Esophagus squamous epithelium (tissue), 5 donors: ENCODE measurements at places on chromosomes 5 and 9.

DNA sequence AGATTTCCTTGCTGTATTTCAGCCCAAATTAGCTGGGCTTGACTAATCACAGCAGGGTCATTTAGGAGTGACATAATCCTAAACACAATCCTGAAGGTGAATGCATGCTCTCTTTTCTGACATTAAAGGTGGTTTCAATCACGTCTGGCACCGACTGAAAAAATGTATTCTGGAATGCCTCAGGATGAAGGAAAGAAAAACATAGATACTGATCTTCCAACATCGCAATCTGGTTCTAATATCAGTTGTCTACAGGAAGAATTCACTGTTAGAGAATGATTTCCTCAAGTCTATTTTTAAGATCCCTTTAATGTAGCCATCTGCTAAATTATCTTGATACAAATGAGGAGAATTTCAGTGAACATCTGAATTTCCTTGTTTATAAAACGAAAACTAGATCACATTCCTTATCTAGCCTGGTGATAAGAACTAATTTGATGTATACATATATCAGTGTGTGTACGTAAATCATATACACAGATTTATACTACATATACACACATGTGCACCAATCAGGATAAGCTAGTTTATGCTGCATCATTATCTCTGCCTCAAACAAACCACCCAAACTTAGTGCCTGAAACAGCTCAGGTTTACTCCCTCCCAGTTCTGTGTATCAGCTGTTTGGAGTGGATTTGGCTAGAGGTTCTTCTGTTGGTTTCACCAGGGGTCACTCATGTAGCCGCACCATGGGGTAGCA is 31.3 kb upstream of the TAS2R1 start:
- DNase-seq = no peak

DNA sequence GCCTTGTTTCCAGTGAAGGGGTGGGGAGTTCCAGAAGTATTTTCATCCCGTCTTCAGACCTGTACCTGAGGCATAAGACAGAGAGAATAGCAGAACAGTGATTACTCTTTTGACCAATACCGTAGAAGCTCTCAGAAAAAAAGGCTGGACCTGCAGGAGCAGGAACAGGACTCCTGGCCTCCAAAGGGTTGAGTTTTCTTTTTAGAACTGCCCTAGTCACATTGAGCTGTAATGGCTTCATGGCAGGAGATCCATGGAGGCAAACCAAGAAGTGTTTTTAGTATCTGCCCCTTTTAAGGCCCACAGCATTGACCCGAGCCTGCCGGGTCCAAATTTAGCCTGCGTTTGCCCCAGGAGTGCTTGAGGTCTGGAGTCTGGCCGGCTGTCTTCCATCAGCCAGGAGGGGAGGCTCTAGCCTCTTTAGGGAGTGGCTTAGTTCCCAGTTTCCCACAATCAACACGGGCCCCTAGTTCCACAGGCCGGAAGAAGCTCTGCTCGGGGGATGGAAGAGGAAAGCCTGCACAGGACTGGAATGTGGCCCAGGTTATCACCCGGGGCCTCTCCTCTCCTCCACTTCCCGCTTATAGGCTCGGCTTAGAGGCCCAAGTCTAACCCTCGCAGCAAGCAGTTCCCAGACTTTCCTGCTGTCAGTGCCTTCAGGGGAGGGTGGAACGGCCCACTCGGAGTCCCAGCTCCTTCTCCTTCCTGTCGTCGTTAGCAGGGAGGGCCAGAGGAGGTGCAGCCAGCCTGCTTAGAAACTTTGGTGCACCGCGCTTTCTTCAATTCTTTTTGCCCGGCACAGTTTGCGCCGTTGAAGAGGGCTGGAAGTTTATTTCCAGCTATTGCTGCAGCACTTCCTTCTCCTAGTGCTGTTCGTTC is 80.7 kb downstream of the C9orf152 start:
- no peak for DNase-seq

- DNase-seq = no peak
These were observed 121.8 kb downstream of the CAVIN4 start for GRCh38 chr9:100699668-100700067.

- no peak for DNase-seq
These were observed 124.9 kb downstream of the SLC12A2 start for GRCh38 chr5:128208436-128208835.

- DNase-seq = no peak
These were observed 303.2 kb downstream of the ACTL7B start for GRCh38 chr9:108552459-108553040.

DNA sequence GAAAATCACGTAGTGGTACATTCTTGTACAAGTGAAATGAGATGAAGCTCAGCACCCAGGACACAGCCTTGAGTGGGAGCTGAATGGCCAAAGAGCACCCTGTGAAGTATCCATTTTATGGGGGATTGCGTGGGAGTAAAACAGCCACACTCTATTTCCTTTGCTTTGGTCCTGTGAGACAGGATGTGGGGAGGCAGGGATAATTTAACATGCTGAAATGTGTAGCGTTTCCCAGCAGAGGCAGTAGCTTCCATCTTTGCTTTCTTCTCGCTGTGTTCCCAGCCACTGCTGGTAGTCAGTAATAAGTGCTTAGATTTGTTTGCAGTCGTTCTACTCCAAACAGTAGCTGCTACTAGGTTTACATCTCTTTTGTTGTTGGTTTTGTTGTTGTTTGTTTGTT is 4.4 kb downstream of the IL31RA start:
- no peak for DNase-seq

DNA sequence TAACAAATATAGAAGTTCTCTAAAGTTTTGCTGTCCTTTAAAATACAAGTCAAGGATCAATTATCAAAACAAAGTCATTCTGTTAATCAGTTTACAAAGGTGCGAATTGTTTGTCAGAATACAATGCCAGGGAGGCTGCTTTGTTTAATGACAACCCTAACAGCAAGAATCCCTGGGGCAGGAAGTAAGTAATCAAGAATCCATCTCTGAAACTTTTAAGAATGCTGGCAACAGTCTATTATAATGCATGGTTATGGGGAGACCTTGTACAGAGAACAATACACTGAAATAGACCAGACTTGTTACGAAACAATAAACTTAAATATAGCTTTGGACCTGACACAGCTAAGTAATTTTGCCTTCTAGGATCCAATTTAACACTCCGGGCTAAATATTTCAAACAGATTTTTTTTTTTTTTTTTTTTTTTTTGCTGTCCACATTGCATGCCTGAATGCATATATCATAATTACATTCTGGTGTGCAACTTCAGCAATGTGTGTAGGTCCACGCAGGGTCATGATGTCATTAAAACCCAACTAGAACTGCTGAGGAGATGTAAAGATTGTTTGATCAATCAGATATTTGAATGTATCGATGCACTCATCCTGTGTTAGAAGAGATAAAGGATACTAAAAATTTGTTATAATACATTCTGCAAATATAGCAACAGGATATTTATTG is 421.3 kb downstream of the CETN3 start:
- DNase-seq = no peak

DNA sequence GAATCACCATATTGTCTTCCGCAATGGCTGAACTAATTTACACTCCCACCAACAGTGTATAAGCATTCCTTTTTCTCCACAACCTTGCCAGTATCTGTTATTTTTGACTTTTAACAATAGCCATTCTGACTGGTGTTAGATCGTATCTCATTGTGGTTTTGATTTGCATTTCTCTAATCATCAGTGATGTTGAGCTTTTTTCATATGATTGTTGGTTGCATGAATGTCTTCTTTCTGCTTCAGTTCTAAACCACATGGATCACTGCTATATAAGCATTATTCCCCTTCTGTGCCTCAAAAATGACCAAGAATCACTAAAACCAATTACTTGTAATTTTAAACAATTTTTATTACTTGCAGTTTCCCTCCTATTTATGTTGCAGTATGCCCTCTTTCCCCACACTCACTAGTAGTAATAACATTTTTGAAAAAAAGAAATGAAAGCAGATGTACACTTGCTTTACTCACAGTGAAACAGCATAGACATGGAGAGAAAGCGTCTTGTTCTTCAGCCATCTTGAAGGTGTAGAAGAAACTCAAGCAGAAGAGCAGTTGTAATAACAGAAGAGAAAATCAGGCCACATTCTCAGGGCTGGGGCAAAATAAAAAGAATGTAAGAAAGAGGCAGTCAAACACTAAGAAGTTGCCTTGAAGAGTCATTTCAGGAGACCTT is 4.5 kb upstream of the TMEM252 start:
- no peak for DNase-seq

GRCh38 chr9:32264170-32264864 is 120.1 kb upstream of the ACO1 start:
- no peak for DNase-seq

- DNase-seq = no peak
These were observed 142.0 kb downstream of the FAM114A2 start for GRCh38 chr5:153896701-153897100.

- no peak for DNase-seq
These were observed 1.0 kb upstream of the TPM2 start for GRCh38 chr9:35690614-35691333.

GRCh38 chr5:147461915-147462314 is 48.0 kb downstream of the DPYSL3 start:
- no peak for DNase-seq

- no peak for DNase-seq
These were observed 92.0 kb downstream of the ZNF608 start for GRCh38 chr5:124654418-124654817.

- DNase-seq = no peak
These were observed 1.6 kb upstream of the ZNF608 start for GRCh38 chr5:124747791-124748686.

DNA sequence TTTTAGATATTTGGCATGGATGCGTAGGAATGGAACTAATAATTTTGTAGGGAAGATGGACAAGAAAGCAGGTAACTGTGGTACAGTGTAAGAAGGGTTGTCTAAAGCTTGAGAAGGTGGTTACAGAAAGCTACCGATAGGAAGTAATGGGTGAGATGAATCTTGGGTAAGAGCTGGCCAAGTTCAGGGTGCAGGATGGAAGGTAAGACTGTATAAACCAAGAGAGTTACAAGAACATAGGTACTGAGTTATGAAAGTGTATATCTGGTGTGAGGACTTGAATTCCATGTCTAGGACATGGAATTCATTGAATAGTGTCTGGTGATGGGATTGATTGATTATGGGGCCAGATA is 1.4 kb downstream of the MCCC2 start:
- DNase-seq = no peak

DNA sequence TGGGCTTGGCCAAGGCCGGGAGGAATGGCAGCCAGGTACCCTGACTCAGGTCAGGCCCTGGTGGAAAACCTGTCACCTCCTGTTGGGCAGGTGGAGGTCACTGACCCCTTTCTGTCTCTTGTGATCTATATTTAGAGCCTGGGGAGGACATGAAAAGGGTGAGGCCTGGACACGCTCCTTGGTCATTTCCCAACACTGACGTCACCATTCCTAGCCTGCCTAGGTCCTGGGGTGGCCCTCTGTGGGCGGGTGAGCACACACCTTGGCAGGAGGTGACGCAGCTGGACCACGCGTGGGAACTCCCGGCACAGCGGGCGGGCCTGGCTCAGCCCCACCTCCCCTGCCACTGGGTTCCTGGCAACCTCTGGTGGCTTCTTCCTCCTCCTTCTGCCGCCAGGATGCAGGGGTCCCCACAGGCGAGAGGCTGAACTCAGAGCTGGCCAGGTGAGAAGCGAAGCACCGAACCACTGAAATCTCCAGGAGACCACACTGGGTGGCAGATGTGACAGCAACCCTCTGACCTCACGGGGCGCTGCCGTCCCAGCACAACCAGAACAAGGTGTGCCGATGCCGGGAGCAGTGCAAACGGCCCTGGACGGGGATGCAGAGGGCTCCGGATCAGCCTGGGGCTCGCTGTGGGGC is 6.4 kb upstream of the RALGDS start:
- DNase-seq = no peak

GRCh38 chr5:172575816-172576545 is 65.1 kb upstream of the NEURL1B start:
- DNase-seq = no peak

GRCh38 chr5:72065751-72066255 is 41.5 kb upstream of the MAP1B start:
- DNase-seq = no peak

DNA sequence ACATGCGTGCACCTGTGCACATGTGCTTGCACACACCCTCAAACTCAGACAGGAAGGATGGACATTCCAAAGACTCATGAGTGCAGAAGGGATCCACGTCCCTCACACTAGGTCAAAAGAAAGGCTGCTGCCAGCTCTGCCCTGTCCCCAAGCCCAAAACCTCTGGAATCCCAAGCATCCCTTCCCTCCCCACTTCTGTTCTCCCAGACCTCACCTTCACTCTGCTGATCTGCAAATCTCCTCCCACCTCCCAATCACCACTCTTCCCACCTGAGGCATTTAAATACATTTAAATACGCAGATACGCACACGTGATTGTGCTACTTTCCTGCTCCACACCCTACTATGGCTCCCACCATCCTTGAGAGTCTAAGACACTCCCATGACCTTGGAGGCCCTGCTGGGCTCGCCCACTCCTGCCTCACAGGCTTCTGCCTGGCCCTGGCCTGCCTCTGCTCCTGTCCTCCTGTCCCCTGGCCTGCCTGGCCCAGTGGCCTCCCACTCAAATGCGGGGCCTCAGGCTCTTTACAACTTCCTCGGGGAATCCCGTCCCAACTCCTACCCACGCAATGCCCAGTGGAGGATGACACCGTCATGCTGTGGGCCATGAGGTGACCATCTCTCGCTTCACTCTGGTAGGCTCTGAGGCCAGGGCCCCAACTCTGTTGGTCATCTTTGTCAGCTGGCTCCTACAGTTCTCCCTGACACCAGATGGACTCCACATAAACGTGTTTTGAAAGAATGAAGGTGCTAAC is 478.4 kb upstream of the DAP start:
- DNase-seq = no peak

- DNase-seq = no peak
These were observed 324.4 kb downstream of the ENC1 start for GRCh38 chr5:74316064-74316603.

DNA sequence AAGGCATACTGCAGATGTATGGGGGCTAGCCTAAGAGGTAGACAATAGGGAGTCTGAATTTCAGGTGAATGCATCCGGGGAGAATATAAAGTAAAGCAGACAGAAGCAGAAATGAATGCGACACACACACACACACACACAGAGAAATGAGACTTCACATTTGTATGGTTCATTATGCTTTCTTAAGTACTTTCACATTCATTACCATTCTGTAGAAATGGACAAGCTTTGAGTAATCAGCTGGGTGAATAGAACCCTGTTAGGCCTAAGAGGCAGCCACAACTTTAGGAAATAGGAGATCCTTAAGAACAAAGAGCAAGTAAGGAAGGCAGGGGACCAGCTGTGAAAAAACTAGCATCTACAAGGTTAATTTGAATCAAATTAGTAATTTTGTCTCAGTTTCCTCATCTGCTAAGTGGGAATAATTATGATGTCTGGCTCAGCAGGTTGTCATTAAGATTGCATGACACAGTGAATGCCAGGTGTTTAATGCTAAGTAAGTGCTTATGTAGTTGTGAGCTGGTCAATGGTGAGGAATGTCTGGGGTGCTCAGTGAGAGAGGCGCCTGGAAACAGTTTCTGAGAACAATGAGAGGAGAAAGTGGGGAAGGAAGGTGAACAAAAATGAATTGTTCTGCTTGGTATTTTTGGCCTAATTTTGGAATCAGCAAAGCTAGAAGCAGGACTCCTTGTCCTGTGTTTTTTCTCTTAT is 265.8 kb upstream of the CLINT1 start:
- no peak for DNase-seq

GRCh38 chr5:150105928-150106615 is 19.7 kb upstream of the CSF1R start:
- DNase-seq = no peak
